ENCODE measurements at places on chromosomes 11 and 22.

DNA sequence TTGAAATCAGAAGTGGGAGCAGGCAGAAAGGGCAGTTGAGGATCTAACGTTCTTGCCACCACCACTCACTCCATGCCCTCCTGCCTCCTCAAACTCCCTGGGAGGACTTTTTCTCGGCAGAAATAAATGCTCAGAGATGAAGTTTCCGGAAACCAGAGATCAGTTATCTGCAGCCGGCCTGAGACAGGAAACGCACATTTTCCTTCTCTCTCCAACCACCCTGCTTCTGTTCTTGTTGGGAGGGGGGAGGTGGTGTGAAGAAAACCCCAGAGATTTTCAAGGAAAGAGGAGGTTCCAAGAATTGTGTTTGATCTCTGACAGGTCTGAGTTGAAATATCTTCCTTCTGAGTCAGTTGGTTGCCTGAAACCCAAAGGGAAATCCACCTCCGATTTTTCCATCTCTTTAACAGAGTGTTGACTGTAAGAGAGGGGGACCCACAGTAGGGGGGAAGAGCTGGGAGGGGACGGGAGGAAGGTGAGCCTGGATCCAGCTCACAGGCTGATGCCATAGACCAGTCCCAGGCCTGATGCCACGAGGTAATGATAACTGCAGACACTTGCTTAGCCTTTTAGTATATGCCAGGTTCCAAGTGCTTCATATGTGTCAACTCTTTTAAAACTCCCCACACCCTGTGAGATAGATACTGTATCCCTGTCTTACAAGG, 100.8 kb downstream of the TRAF6 start:
- no peak for DNase-seq

DNA sequence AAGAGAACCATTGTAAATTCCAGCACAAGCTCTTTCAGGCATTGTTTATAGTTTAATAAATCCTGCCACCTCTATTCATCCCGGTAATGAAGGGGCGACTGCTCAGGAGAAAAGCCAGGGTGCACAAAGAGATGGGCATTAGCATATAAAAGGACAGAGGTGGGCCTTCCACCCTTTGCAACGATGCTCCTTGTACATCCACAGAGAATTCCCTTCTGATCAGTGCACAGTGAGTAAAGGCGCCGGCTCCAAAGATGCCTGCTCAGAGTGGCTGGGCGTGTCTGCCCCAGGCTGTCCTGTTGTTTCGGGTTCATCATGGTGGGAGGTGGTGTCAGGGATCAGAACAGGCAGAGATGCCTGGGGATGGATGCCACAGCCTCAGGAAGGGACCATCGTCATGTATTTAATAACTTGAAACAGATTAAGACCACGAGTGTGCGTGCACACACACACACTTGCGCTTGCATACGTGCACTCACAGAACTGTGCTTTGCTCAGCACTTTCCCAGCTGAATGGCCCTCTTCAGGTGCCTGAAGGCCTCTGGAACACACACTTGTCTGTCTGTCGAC, 305.0 kb downstream of the TBC1D22A start:
- no peak for DNase-seq

DNA sequence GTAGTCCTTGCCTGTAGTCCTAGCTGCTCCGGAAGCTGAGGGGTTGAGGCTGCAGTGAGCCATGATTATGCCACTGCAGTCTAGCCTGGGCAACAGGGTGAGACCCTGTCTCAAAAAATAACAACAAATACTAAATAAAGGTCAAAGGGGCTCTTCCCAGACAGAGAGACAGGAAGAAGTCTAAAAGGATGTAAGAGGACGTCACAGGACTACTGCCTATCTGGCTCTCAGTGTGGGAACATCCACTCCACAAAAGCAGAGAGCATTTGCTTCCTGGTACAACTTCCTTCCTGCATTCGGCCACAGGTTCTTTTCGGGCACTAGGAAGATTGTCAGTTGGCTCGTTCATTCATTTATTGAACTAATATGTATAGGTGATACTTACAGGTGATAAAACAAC, 110.6 kb downstream of the SGSM3 start:
- DNase-seq: no peak

- DNase-seq: no peak
Measured at GRCh38 chr11:117959438-117960149, 26.6 kb upstream of the IL10RA start.

- DNase-seq: no peak
Measured at GRCh38 chr22:17116572-17117330, 4.4 kb downstream of the TMEM121B start.

DNA sequence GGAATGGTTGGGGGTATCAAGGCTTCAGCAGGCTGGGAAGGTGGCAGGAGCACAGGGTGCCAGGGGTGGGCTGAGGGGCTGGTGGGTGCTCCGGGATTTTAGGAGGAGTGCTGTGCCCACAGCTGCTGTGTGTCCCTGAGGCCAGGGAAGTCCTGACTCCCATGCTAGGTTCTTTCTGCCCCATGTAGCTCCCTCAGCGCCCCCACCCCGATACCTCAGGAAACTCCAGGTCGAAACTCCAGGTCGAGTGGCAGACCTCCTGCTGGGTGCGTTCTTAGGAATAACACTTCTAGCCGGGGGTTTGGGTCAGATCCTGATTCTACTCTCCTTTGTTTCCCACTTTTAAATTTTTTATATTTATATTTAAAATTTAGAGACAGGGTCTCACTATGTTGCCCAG, 8.3 kb downstream of the AP2A2 start:
- no peak for DNase-seq

DNA sequence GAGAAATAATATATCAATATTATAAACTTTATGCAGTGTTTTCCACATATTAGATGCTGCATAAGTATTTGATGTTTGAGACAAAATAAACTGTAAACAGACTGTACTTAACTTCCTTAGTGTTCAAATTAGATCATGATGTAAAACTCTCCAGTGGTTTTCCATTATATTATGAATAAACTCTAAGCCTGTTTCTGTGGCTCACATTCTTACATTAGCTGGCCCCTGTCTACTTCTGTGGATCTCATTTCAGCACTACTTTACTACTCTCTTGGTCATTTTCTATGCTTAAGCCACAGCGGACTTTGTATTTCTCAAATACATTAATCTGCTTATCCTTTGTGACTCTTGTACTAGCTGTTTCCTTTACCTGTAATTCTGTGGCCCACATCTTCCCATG, 55.6 kb downstream of the ARHGEF12 start:
- DNase-seq: no peak

- peak; percentile 98 for DNase-seq
Measured at GRCh38 chr11:129023968-129024676, 81.5 kb upstream of the TP53AIP1 start.

- no peak for DNase-seq
Measured at GRCh38 chr22:40153192-40153591, 24.5 kb upstream of the TNRC6B start.

- no peak for DNase-seq
Measured at GRCh38 chr11:2793701-2794045, 91.9 kb downstream of the CDKN1C start.

- no peak for DNase-seq
Measured at GRCh38 chr11:24502425-24502824, 5.6 kb downstream of the LUZP2 start.
